Activated CD4-positive, alpha-beta memory T cell treated with anti-CD3 and anti-CD28 coated beads, Interleukin-2, amount 10 ng/mL, durations not matched to agents 7 days and 5 days (primary cell): ENCODE measurements at places on chromosomes 1 and 21. TPM values are rescaled to one million over a fixed set of nuclear protein-coding genes. Genes with fewer than 3 reads are reported as not detected.

SLFNL1 gene
- total RNA-seq = 0.33 TPM

KIAA0040 gene
- total RNA-seq = 80.2 TPM

OSCP1 gene
- 1.7 TPM for total RNA-seq

GRCh38 chr1:106926803-106927582, 129.5 kb upstream of the PRMT6 start:
- no peaks in the 10 kb centered on the region for H3K27me3 ChIP-seq
- H3K4me1 ChIP-seq = no peaks in the 10 kb centered on the region
- DNase-seq = no peak
- no peak overlapping the region for H3K27ac ChIP-seq

DNA sequence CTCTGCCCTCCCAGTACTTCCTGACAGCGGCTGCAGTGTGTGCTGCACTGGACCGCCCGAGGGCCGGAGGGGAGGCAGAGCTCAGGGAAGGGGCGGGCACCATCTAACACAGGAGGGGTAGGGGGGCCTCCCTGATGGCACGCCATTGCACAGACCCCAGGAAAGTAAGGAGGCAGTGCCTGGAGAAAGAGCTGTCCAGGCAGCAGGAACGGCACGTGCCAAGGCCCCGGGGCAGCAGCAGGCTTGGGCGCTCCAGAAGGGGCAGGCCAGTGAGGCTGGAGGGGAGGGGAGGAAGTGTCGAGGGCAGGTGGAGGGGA, 110.7 kb downstream of the CRYAA start:
- H3K27ac ChIP-seq = no peak overlapping the region
- H3K36me3 ChIP-seq = no peaks in the 10 kb centered on the region
- H3K27me3 ChIP-seq = peaks cover 5% of the 10 kb centered on the region

GRCh38 chr1:230292689-230293389, 133.3 kb downstream of the PGBD5 start:
- H3K27me3 ChIP-seq = peaks cover 14% of the 10 kb centered on the region
- H3K27ac ChIP-seq = no peak overlapping the region
- no peak for DNase-seq
- no peak overlapping the region for H3K4me3 ChIP-seq
- no peaks in the 10 kb centered on the region for H3K4me1 ChIP-seq
- H3K36me3 ChIP-seq = no peaks in the 10 kb centered on the region

GRCh38 chr1:232149287-232150201, 480.4 kb downstream of the SIPA1L2 start:
- DNase-seq = no peak
- H3K27ac ChIP-seq = no peak overlapping the region
- no peak overlapping the region for H3K4me3 ChIP-seq
